Head of caudate nucleus (tissue), 42 donors: ENCODE measurements at places on chromosomes 2 and 18.

DNA sequence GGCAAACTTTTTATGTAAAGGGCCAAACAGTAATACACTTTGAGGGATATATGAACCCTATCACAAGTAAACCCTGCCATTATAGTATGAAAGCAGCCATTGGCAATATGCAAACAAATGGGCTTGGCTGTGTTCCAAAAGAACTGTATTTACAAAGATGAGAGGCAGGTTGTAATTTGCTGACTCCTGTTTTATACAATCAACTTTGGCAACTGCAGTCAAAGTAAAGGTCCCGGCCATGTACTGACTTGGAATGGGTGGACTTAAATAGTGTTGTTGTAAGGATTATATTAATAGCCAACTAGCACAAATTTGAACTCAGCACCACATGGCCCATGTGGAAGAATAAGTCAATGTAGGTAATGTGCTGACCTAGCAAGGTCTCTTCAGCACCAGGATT lies 223.4 kb downstream of the WDPCP start:
- DNase-seq: no peak

DNA sequence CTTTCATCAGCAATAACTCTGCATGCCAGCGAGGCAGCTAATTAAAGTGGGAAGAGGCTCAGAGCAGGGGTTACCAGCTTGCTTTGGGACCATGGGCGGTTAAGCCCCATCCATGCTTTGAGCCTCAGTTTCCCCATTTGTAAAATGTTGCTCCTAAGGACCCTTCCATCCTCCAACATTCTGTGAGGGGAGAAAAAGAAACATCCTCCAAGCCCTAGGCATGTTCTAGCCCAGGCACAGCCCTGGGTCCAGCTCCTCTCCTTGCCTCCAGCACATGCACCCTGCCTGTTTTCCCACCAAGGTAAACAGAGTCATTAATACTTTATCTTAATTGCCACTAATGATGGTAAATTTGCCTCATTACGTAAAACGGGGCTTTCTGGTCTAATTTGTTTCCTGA lies 113.3 kb upstream of the MYCN start:
- DNase-seq: no peak

DNA sequence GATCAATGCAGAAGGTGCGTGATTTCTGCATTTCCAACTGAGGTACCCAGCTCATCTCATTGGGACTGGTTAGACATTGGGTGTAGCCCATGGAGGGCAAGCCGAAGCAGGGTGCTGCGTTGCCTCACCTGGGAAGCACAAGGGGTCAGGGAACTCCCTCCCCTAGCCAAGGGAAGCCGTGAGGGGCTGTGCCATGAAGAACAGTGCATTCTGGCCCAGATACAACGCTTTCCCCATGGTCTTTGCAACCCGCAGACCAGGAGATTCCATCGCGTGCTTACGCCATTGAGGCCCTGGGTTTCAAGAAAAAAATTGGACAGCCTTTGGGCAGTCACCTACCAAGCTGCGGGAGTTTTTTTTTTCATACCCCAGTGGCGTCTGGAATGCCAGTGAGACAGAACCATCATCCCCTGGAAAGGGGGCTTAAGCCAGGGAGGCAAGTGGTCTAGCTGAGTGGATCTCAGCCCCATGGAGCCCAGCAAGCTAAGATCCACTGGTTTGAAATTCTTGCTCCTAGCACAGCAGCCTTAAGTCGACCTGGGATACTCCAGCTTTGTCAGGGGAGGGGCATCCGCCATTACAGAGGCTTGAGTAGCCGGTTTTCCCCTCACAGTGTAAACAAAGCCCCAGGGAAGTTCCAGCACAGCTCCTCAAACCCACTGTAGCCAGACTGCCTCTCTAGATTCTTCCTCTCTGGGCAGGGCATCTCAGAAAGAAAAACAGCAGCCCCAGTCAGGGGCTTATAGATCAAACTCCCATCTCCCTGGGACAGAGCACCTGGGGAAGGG lies 21.7 kb downstream of the TFPI start:
- no peak for DNase-seq

GRCh38 chr2:177783835-177784744 lies 288.5 kb downstream of the PDE11A start:
- no peak for DNase-seq

DNA sequence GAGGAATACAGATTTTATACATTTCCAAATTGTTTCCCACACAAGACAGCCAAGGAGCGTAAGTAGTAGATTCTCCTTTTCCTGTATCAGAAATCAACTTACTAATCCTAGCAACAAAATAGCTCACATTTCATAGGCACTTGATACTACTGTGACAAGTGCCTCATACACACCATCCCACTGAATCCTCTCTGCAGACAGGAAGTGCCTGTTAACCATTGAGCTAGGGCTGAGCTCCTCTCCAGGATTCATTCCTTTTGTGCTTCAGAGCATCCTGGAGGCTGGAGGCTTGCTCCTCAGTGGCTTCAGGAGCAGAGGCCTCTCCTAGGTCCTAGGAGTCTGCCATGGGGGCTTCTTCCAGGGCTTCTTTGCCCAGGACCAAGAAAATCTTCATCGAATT lies 20.8 kb upstream of the ZNF396 start:
- no peak for DNase-seq

GRCh38 chr2:211331736-211332135 lies 775.3 kb downstream of the CPS1 start:
- no peak for DNase-seq

GRCh38 chr18:63956755-63957154 lies 7.7 kb downstream of the HMSD start:
- DNase-seq: no peak

GRCh38 chr18:24397131-24397693 lies 412 bp downstream of the OSBPL1A start:
- DNase-seq: peak; percentile 88
